ENCODE measurements at places on chromosomes 5 and 9.

DNA sequence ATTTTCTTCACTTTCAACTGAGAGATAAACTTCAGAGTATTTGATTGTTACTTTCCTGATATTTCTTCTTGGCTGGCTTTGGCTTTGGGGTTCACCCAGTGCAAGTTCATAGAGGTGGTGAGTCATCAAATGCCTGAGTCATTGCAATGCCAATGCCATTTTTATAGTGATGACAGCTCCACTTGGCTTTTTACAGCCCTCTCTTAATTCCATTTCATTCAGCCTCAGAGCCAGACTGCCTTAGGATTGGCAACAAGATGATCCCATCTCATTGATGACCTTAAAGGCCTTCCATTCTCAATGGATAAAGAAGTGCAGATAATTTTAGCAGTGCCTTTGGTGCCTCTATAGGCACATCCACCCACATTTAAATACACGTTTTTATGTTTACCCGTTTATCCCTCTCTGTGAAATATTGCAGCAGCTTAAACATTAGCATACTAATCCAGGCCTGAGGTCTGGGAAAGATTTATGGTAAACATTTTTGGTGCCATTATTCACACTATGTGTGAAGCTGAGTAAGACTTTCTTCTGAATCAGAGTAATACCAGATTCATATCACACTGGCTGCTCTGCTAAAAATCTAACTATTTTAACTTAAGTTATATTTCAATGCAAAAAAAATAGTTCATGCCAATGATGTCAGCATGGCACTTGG lies 88.9 kb upstream of the TYRP1 start:
- no peak for DNase-seq

DNA sequence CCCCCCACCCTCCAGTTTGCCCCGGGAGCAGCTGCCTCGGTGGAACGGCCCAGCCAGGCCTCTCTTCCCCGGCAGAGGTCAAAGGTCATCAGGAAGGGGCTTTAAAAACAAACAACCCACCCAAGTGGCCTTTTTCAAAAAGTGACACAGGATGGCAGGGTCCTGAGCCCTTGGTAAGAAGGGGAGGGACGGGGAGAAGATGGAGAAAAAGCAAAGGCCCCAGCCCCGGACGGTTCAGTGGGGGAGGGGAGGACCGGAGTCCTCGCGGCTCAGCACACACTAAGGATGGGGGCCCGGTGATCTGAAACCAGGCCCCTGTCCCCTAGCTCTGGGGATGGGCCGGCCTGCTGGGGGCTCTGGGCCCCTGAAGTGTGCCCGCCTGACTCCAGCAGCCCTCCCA lies 1.1 kb downstream of the PRRX2 start:
- no peak for DNase-seq

DNA sequence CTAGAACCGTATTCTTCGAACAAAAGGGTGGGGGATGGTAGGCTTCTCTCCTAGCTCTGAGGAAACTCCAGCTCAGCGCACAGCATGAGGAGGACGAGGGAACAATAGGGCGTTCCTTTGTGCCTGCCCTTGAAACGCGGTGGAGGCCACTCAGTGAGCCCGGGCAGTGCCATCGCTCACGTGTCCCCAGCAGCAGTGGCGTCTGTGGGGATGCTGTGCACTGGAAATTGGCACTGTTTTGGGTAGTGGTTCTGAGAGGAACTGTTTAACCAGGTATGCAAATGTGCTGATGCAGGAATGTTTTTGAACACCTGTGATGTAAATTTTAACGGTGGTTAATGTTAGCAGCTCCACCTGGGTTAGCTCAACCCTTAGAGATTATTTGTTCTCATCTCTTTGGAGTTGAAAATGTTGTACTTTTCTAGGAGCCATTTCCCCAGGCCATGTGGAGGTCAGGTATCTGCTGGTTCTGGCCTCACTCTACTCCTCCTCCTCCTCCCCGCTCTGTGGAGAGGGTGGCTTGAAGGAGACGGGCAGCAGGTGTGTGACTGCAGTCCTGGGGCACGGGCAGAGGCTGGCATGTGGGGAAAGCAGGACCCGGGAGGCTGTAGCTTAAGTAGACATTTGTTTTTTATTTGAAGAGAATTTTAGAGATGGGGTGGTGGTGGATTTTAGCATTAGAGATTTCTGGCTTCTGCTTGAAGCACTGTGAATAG lies 48.3 kb downstream of the EHMT1 start:
- DNase-seq = no peak

- DNase-seq = no peak
Observed at GRCh38 chr9:15936306-15936921, 383.6 kb downstream of the CCDC171 start.

DNA sequence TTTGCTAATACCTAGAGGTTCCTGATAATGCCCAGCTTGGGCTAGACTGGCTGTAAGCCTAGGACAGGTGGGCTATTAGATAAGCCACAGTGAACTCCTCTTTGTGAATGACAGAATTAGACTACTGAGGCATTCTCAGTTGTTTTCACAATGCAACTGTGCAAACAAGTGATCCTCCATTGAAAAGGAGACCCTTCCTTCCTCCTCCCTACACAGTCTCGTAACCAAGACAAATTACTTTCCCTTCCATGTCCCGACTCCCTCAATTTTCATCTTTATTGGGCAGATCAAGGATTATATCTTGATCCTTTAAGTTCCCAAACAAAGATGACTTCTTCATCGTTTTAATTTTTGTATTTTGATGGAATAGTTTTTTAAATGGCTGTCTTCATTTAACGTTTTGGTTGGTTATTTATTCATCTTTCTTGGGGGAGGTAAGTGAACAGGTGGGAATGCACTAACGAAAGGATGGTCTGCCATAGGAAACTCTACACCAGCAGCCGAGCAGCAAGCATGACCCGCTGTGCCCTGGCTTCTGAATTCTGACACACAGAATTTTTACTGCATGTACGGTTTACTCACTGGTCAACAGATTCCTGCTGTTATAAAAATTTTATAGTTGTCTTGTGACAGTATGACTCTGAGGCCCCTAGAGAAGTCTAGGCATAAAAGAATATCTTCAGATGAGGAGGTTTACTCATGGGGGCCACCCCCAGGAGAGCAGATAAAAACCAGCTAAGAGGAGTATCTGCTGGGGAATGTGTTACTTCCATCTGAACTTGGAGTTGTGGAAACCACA lies 137.5 kb upstream of the TUT7 start:
- no peak for DNase-seq

DNA sequence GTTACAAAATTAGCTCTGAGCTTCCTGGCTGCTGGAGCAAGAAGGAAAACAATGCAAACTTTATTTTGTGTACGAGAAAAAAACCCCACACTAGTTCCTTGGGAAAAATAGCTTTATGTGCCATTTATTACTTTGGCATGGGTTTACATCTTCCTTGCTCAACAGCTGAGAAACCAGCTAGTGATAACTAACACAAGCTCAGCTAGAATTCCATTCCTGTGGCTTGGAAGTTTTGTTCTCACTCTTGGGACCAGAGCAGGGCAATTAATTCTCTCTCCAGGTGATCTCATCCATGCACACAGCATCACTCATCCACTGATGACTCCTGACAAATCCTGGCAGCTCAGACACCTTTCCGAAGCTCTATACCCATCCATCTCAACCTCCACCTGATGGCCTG lies 104.1 kb downstream of the CRB2 start:
- DNase-seq = no peak

DNA sequence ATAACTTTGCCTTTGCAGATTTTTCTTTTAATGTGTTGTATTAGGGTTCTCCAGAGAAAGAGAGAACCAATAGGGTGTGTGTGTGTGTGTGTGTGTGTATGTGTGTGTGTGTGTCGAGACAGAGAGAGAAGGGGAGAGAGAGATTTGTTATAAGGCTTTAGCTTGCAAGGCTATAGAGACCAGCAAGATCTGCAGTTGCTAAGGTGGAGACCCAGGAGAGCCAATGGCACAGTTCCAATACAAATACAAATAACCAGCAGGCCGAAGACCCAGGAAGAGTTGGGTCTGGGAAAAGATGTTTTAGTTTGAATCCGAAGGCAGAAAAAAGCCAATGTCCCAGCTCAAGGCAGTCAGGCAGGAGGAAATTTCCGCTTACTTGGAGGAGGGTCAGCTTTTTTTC lies 23.0 kb downstream of the TMOD1 start:
- no peak for DNase-seq

DNA sequence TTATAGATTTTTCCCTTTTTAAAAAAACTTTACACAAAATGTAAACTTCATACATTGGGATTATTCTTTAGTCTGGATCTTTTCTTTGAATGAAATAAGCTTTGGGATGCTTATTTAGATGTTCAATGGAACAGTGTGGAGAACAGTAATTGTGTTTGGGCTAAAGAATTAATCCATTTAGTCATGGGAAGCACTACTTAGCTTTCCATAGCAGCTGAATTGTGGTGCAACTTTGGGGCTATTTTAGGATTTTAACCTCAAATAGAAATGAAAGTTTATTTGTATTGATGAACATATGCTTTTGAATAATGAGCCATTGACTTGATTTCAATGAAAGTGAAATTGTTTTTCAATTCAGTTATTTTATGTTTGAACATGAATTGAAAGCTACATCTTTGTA lies 72.4 kb downstream of the ZCCHC7 start:
- DNase-seq = no peak

- DNase-seq = no peak
Observed at GRCh38 chr5:81247441-81247972, 14.4 kb downstream of the CKMT2 start.

- no peak for DNase-seq
Observed at GRCh38 chr9:123686131-123686828, 243.6 kb downstream of the DENND1A start.

- no peak for DNase-seq
Observed at GRCh38 chr5:135535420-135535819, 344 bp downstream of the NEUROG1 start.

DNA sequence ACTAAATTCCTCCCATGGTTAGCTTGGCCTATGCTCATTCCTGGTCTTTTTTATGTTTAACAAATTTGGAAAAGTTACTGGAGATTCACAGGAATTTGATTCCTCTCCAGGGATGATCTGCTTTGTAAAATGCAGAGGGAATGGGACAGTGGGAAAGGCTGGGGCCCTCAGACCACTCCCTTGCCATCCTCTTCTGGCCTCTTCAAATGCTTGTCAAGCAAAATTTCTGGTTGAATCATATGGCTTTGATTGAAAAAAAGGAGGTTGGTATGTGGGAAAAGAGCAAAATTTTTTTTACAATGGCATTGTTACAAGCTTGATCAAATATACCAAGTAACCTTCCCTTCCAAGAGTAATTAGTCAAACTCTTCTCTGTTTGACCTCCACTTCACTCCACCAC lies 225.1 kb downstream of the PIK3R1 start:
- no peak for DNase-seq

GRCh38 chr5:80082731-80083100 lies 47.6 kb downstream of the THBS4 start:
- DNase-seq = no peak

DNA sequence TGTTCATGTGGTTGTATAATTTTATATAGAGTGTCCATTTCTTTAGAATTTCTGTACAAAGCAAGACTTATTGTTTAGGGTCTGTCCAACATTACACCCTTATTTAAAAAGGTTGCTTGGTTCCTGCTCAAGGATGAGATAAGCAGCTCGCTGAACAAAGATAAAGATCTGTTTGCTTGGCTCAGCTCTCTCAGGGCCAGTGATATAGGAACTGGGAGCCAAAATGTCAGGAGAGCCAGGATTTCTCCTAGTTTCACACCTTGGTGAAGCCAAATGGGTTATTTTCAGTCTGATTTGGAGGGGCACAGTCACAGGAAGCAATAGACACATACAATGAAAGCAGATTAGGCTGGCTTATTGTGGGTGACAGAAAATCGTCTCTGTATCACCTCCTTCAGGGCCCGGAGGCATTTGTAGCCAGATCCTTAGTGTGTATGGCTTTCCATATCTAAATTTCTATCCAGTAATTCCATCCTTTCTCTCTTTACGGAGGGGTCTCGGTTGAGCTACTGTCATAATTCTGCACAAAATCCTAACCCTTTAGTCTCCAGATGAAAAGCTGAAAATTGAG lies 396.4 kb downstream of the TMEM232 start:
- no peak for DNase-seq

DNA sequence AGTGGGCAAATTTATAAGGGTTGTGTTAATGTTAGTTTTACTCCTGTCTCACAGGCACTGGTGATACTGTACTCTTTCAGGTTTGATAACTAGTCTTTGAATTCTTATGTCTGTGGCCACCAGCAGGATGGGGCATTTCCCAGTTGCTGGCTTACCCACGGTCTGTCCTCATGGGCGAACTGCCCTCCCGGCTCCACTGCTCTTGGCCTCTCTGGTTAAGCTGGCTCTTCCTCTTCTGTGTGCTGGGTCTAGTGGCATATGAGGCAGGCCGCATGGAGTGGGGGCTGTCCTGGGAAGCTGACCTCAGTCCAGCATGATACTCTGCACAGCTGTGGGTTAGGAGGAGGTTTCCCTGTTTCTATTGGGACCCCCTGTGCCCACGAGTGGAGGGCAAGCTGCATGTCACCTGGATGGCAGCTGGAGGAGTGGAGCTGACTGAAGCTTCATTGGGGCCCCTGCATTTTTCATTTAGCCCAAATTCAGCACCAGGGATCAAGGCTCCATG lies 19.5 kb downstream of the PHF2 start:
- DNase-seq = no peak

DNA sequence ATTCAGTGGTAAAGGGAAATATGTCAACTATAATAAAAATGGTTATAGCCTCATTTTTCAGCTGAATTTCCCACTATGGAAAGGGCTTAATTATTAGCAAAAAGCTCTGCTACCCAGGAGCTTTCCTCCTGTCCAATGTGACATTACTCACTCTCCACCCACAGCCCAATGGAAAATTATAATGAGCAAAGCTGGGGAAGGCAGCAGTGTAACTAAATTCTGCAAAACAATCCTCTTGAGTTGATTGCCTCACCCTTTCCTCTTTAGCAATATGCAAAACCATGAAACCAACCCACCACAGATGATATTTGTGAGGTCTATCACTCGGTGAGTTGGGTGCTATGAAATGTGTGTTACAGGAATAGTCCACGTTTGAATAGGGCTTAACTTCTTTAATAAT lies 14.0 kb upstream of the PLPPR1 start:
- DNase-seq = no peak

- DNase-seq = no peak
Observed at GRCh38 chr5:172008111-172008455, 1.6 kb upstream of the FBXW11 start.

DNA sequence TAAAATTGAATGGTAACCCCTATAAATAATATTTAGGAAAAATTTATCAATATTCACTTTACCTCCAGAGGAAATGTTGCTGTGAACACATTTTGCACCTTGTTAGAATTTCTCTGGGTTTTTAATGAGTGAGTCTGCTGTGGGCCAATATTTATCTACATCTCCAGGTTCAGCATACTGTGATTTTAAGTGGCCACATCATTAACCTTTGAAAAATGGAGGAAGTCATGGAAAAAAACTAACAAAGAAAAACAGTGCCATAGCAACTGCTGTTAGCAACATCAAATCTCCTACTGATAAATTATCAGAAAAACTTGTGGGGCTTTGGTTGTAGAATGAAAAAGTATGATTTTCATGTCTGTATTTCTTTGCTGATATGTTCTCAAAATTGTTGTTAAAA lies 55.0 kb downstream of the CD180 start:
- DNase-seq = no peak

- no peak for DNase-seq
Observed at GRCh38 chr5:56023296-56023695, 28.5 kb upstream of the IL6ST start.

- no peak for DNase-seq
Observed at GRCh38 chr9:115000217-115000639, 69.8 kb upstream of the TNFSF8 start.
